ENCODE measurements at places on chromosomes 4 and X.
A peak's percentile ranks its signal among the peaks of the same experiment; 100 is the strongest.

- no peak for DNase-seq
These were observed 62.1 kb downstream of the RHOXF2B start for GRCh38 chrX:120015145-120016067.

DNA sequence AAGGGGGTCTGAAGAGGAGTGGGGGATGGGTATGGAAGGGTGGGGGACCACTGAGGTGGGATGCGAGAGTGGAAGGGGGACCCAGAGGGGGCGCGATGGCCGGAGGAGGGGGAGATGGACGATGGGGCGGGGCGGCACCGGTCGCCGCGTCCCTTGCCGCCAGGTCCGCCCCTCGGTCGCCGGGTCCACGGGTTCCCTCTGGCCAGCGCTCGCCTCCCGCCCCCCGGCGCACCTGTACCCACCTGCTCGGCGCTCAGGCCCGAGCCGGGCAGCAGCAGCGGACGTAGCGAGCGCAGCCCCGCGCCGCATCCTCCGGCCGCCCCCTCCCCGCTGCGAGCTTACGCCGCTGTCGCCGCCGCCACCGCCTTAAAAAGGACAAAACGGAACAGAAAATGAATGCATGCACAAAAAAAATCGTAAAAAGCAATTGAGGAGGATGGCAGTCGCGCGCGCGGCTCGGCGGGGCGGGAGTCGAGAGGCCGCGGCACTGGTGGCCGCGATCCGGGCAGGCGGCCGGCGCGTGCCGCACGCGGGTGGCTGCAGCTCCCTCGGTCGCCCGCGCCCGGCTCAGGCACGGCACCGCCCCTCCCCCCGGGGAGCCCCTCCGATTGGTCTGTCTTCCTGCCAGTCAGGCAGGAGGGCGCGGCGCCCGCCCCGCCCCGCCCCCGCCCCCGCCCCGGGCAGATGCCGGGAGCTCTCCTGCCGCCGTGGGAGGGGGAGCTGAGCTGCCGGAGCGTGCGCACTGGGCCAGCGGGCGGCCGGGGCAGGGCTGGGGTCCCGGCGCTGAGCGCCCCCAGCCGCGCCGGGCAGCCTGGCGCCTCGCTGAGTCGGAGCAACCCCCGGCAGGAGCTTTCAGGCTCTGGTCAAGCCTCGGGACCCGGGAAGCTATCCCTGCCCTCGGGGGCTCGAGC is at the start of gene JAKMIP1:
Gene JAKMIP1 (minus strand): TSS at position 539 of the 911 bp plus-strand sequence. CDS start 87,699 bp downstream, outside the sequence.
- DNase-seq = peak; percentile 92

DNA sequence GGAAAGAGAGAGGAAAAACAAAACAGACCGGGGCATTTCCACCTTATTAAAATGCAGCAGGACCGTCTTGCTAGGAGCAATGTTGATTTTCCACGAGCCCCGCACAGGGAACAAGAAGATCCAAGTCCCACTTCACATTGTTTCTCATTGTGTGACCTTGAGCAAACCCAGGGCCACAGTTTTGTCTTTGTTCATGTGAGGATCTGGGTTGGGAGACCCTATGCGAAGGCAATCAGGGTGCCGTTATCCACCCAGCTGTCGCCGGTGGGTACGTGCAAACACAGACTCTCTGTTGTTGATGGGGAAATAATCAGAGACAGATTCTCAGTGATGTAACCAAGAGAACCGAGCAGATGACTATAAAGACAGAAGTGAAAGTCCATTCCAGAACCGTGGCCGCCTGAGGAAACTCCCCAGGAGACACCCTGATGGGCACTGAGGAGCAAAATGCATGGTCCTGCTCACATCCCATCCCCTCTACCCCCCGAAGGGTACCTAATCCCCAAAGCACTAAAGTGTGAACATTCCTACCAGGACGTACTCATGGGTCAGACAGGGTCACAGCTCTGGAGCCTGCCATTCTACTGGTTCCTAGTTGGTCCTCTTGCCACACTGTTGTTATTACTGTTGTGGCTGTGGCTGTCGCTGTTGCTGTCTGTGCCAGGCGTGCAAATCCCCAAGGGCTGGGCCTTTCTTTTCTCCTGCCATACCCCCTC is 102.7 kb upstream of the RBPJ start:
- DNase-seq = peak; percentile 42

- peak; percentile 39 for DNase-seq
These were observed 17.1 kb upstream of the MAP7D3 start for GRCh38 chrX:136268051-136269048.

GRCh38 chr4:55517526-55518229 is 29.0 kb downstream of the CLOCK start:
- no peak for DNase-seq
